ENCODE measurements at places on chromosomes 16 and 17.

DNA sequence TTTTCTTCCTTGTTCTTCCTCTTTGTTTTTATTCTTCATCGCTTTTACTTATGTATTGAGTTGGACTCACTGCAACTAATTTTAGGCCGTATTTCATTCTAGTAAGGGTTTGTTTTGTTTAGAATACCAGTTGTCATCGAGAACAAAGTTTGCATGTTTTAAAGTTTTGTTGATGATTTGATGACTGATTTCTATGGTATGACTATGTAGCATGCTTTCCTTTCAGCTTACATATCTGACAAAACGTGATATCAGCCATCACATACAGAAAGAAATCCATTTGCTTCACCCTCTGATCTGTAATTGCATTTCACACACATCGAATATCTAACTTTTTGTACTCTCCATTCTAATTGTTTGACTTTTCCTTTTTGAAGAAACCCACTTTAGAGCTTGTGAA lies 4.0 kb downstream of the PRKCA start:
- DNase-seq: no peak

GRCh38 chr16:17204206-17204605 lies 266.6 kb downstream of the XYLT1 start:
- DNase-seq: no peak

DNA sequence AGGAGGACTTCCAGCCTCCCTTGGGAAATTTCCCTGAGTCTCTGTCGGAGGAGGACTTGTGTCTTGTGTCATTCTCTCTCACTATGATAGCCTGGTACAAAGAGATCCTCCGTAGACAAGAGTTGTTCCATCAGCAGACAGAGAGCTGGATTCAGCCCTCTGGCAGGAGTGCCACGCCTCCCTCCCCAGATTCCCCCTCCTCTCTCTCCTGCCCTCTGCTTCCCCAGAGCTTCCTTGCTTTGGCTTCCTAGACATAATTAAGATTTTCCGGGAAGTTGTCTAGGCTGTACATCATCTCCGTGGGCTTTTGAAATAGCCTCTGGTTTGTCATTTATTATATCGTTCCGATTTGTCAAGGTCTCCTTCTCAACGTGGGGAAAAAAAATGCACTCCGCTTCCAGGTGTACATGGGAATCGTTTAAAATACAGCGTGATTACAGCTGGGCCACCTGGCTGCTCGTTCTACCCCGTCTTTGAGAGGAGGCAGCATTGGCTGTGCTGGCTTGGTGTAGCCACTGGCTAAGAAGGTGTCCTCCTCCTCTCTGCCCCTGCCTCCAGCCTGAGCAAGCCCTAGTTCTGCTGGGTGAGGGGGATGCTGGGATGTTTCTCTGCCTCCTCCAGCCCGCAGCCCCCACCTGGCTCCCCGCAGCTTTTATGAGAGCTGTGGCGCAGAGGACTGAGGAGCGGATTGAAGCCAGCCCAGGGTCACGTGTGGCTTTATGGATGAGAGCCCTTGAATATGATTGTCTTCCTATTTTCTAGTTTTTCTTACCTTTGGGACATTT lies 282.5 kb downstream of the SNX29 start:
- DNase-seq: no peak

DNA sequence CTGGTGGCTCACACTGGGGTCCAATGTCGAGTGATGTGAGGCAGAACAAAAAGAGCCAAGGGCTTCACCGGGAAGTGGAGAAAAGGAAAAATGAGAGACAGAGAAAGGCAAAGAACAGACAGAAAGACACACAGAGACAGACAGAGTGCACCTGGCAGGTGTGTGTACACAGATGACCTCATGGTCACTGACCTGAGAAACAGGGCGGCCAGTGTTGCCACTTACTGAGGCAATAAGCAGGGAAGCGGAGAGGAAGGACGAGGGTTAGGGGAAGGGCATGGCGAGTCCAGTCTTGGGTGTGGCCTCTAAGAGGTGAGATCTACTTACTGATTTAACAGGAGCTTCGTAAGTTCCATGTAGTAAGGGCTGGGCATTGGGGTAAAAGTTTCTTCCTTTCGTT lies 7.5 kb downstream of the GINS2 start:
- no peak for DNase-seq

DNA sequence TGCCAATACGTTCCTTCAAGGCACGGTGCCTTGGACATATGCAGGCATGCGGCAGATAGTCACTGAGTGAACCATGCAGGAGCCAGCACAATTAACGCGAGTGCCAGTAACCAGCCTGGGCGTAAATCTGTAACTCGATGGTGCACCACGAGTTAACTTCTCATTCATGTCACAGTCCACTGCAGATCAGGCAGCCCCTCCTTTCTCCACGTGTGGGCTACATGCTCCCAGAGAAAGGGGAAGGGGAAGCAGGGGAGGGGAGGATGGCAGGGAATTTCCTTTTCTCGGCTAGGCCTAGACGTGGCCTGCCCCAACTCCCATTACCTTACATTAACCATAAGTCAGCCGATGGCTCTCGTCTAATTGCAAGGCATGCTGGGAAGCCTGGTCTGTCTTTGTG lies 287.9 kb downstream of the CPPED1 start:
- no peak for DNase-seq

- no peak for DNase-seq
Observed at GRCh38 chr16:50144211-50144610, 8.9 kb upstream of the TENT4B start.

GRCh38 chr16:70728150-70728549 lies 42.3 kb upstream of the MTSS2 start:
- DNase-seq: no peak

Measured in H9 (cell line).